HEK293T (cell line): ENCODE measurements at places on chromosomes 7 and 10.

GRCh38 chr10:49053053-49053997 is 62.0 kb downstream of the VSTM4 start:
- no peak for DNase-seq

GRCh38 chr7:50431316-50431715 is 18.8 kb downstream of the FIGNL1 start:
- no peak for DNase-seq

- peak; percentile 39 for DNase-seq
Observed at GRCh38 chr7:155001756-155002410, 1.0 kb downstream of the PAXIP1 start.

- DNase-seq = no peak
Observed at GRCh38 chr7:55086413-55087201, 67.8 kb downstream of the EGFR start.

DNA sequence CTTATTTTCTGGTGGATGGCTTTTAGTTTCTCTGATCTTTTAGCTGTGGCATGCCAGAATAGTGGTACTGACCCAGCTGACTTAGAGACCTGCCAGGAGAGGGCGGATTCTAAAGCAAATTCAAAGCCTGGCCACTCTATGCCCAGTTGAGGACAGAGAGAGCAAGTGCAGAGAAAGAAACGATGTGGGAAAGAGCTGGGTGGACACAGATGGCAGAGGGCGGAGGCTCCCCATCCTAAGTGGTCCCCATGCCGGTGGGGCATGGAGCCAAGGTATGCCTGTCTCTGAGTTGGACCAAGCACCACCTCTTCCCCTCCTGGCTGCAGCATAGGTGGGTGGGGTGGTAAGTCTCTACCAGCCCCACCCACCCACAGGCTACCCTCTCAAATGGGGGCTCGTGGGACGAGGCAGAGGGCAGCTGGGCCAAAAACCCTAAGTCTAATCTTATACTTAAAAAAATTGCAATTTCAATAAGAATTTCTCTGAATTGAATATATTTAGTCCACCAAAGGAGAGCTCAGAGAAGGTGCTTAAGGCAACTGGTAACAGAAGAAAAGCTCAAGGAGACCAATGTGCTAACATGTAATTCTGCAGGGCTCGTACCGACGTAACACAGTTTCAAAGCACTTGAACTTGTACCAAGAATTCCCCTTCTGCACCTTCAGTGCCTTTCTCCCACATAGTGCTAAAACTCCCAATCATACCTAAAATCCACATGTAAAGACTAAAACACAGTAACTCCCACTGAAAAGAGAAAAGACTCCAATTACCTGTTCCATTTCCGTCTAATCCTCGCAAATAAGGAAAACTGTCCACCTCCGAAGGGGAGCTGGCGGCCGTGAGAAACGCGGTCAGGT is 85.7 kb upstream of the NMT2 start:
- no peak for DNase-seq

DNA sequence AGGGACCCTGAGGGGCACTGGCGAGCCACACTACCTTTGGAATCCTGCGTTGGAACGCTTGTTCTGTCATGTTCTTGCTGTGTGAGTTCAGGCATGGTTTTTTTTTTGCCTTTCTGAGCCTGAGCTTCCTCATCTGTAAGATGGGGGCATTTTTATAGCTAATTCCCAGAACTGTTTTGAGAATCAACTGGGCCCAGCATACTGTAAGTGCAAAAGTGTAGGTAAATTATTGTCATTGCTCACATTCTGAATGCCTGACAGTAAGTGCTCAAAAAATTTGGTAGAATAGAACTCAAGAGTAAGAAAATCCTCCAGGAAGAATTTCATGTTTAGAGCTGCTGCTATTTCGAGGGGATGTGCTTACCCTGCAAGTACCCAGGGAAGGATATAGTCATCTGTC is 22.2 kb downstream of the SLC25A28 start:
- DNase-seq = no peak

DNA sequence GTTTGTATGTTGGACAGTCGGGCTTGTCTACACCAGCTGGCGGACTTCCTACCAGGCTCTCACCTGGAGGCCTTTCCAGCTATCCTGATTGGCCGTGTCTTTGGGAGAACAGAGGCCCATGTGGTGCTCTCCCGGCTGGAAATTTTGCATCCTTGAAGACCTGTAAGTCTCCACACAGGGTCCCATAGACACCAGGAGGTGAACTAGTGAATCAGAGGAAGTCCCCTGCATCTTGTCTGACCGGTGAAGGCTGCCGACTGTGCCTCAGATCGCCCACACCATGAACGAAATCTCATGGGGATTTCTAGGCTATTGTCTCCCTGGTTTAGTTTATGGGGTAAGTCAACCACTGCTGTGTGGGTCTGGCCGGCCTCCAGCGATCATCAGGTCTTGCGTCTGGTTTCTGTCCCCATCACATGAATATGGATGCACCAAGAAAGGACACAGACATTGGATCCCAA is 108.4 kb upstream of the LYZL2 start:
- DNase-seq = no peak

DNA sequence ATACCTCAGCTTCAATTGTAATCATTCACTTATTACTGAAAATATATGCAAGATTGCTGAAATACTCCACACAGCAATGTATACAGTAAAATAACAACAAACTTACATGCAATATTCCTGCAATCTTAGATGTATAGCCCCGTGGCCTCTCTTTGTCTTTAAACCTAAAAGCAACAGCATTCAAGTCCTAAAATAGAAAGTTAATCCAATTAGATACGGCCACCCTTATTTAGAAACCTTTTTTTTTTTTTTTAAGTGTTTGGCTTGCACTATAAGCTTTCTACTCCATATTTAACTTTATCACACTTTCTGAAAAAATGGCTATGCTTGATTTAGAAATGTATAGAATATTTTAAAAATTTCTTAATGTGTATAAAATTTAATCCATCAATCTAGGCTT is 67.6 kb downstream of the IDE start:
- DNase-seq = no peak

GRCh38 chr7:66173856-66174255 is 31.3 kb upstream of the TPST1 start:
- DNase-seq = no peak

GRCh38 chr10:6721480-6721879 is 141.4 kb upstream of the PRKCQ start:
- DNase-seq = no peak
